IPS DF 19.7 (cell line): ENCODE measurements at places on chromosomes 1 and 21.

- DNase-seq: no peak
These were observed 98.0 kb upstream of the C1orf105 start for GRCh38 chr1:172322219-172323061.

DNA sequence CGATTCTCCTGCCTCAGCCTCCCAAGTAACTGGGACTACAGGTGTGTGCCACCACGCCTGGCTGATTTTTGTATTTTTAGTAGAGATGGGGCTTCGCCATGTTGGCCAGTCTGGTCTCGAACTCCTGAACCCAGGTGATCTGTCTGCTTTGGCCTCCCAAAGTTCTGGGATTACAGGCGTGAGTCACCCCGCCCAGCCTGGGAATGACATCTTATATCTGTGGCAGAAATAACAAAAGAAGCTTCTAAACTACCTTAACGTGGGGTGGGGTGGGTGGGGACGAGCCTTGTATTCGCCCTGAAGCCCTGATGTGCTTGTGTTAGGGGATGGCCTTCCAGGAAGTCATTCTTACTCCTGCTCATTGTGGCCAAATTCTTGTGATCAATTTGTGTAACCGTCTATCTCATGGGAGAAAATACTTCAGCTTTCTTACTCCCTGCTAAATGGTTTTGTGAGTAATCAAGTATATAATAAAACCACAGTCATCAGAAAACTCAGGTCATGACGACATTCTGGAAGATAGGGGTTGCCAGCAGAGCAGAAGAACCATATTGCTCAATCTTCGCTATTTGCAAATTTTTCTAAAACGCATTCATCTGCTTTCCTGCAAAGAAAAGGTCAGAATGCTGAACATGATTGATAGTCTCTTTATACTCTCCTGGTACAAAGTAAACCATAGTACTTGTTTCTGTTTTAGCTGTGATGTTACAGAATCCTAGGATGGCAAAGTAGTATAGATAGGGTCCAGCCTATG, 63.2 kb downstream of the DIRAS3 start:
- DNase-seq: no peak

- DNase-seq: no peak
These were observed 14.0 kb downstream of the SLC37A1 start for GRCh38 chr21:42527489-42528158.

- no peak for DNase-seq
These were observed 4.1 kb upstream of the CCDC24 start for GRCh38 chr1:43987159-43987902.

GRCh38 chr1:27391511-27392095, 819 bp upstream of the GPR3 start:
- no peak for DNase-seq

GRCh38 chr21:26715878-26716506, 129.2 kb downstream of the ADAMTS1 start:
- DNase-seq: peak; percentile 47

- no peak for DNase-seq
These were observed 322.0 kb downstream of the CAMTA1 start for GRCh38 chr1:7107109-7107830.

DNA sequence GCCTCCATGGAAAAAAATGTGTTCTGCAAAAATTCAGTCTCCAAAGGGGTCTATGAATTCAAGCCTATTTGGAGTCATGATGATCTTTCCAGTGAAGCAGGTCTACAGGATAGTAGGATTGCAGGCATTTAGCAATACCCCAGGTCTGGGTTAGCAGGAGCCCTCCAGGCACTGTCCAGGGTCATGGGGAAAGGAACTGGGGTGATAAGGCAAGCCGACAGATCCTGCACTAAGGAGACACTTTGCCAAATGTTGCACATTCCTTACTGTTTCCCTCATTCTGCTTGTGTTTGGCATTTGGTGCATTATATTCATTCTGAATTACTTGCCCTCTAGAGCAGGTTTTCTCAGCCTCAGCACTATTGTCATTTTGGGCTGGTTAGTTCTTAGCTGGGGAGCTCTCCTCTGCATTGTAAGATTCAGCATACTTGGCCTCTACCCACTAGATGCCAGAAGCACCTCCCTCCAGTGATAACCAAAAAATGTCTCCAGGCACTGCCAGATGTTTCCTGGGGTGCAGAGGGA, 333.3 kb upstream of the PLXNA2 start:
- no peak for DNase-seq

GRCh38 chr1:161193561-161194235, 5.2 kb downstream of the ADAMTS4 start:
- DNase-seq: no peak

GRCh38 chr1:18649693-18650370, 19.2 kb downstream of the PAX7 start:
- no peak for DNase-seq

DNA sequence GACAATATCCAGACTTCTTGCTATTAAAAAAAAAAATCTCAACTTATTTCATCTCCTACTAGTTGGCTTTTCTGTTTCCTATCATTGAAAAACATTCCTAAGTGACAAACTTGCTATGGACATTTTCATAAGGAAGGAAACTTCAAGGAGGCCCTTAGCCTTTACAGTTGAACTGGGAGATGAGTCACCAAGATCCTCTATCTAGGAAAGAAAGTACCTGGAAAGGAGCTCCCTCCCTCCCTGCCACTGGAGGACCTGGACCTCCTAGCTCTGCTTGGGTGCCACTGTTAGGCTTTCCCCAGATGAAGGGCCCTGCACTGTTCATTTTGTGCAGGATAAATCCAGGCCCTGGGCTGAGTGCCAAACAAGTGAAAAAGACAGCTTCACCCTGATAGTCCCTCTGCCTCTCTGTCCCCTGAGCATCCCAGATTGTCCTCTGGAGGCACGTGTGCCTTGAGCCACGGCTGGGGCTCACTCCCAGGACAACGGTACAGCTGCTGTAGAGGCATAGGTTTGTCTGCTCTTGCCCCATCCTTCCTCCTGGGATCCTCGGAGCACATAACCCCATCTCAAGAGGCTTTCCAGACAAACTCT, 40.2 kb upstream of the SOX13 start:
- DNase-seq: no peak

GRCh38 chr21:16554503-16554902, 824.7 kb downstream of the USP25 start:
- no peak for DNase-seq

- DNase-seq: no peak
These were observed 9.6 kb upstream of the RFX5 start for GRCh38 chr1:151356696-151357095.

- no peak for DNase-seq
These were observed 352 bp downstream of the MEX3A start for GRCh38 chr1:156081917-156082308.

GRCh38 chr21:39444421-39445180, 977 bp downstream of the LCA5L start:
- DNase-seq: no peak

GRCh38 chr1:160168609-160169369, 17.4 kb downstream of the ATP1A4 start:
- DNase-seq: peak; percentile 54

- no peak for DNase-seq
These were observed at the start of gene CD244 for GRCh38 chr1:160862203-160863060. CD244 (minus strand) TSS chr1:160862887; CDS start chr1:160862677, 210 bp downstream.

DNA sequence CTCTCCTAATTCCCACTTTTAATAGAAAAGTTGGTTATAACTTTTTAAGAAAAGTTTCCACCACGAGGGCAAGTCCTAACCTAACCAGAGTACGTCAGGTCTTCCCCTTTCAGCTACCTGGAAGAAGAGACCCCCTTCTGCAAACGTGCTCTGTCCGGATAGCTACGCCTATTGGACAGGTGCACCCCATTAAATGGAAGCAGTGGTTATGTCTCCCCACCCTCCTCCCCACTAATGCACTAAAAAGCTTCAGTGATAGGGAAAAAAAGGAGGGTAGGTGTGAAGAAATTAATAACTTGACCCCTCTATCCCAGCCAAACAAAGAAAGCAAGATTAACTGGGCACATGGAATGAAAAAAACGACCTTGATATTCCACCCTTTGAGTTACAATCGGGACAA, 7.7 kb downstream of the GLUL start:
- DNase-seq: no peak

- DNase-seq: no peak
These were observed 6.6 kb upstream of the PRCC start for GRCh38 chr1:156760796-156761104.

DNA sequence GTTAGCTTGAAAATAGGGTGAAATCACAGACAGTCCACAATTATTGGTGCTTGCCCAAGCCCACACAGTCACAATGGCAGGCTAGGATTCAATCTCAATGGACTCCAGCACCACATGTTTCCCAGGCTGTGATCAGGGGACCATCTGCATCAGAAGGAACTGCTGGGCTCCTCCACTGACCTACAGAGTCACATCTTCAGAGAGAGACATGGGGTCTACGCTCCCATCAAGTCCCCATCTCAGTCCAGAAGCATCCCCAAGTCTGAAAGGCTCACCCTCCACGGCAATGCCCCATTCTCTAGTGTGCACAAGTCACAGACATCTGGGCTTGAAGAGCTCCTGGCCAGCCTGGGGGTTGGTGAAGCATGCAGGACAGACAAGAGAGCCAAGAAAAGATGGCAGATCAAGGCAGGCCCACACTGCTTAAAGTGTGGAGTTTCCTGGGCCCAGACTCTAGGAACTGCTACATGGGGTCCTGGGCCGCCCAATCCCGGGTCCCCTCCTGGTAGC, 262.5 kb downstream of the NPHP4 start:
- no peak for DNase-seq

GRCh38 chr1:6496365-6496721, 4.9 kb upstream of the PLEKHG5 start:
- DNase-seq: no peak

- DNase-seq: no peak
These were observed 91.1 kb downstream of the SSBP3 start for GRCh38 chr1:54315099-54315498.

DNA sequence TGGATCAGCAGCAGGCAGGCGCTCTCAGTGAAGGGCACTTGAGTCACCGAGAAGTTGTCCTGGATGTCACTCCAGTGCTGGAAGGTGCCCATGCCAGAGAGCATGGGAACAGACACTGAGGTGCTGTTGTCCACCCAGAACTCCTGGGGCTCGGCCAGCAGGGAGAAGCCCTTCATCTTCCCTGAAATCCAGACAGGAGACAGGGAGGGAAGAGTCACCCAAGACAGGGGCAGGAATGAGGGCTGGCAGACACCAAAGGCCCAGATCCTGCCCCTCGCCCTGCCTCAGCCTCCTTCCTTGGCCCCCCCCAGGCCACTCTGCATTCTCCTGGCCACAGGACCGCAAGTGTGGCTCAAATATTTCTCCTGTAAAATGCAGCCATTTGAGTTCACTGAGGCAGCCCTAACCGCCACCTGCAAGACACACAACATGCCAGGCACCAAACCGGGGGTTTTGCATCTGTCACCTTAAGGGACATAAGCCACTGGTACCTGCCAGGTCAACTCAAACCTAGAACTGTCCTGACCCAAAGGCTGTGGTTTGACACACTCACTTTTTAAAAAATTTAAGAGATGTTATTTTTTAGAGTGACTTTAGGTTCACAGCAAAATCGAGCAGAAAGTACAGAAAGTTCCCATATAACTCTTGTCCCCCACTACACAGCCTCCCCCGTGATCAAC, 7.8 kb downstream of the AGT start:
- DNase-seq: no peak

- DNase-seq: no peak
These were observed 66.6 kb downstream of the IFI44 start for GRCh38 chr1:78716186-78716585.

DNA sequence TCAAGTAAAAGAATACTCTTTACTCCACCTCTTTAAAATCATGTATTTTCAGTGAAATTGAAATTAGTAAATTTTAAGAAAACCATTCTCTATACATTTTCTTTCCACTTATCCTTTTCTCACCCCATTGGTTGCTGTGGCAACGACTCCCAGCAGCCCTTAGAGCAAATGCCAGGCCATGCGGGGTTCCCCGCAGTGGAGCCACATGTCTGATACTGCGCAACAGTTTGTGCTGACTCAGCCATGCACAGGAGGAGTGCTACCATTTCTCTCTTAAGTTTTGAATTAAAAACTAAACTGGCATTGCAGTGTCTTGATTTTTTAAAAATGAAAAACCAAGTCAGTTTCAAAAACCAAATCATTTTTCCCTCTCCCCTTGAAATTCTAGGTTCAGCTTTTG, 214.1 kb upstream of the L1TD1 start:
- DNase-seq: peak; percentile 7

- DNase-seq: no peak
These were observed 692 bp downstream of the DPH2 start for GRCh38 chr1:43970502-43970901.

DNA sequence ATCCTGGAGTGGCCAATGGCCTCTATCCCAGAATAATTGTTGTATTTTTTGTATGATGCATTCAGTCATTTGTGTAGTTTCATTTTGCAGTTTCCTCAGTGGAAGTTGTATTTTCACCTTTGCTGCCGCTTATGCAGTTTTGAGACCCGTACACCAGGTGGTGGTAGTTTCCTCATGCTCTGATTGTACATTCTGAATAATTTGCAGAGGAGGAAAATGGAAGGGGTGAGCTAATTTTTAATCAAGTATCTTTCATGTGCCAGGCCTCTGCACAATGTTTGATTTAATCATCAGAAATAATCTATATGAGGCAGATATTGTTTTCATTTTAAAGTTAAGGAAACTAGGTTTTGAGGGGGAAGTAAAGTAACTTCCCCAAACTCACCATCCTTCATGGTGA, 29.5 kb downstream of the HLX start:
- no peak for DNase-seq

GRCh38 chr1:89616844-89617627, 15.9 kb upstream of the LRRC8C start:
- DNase-seq: no peak

DNA sequence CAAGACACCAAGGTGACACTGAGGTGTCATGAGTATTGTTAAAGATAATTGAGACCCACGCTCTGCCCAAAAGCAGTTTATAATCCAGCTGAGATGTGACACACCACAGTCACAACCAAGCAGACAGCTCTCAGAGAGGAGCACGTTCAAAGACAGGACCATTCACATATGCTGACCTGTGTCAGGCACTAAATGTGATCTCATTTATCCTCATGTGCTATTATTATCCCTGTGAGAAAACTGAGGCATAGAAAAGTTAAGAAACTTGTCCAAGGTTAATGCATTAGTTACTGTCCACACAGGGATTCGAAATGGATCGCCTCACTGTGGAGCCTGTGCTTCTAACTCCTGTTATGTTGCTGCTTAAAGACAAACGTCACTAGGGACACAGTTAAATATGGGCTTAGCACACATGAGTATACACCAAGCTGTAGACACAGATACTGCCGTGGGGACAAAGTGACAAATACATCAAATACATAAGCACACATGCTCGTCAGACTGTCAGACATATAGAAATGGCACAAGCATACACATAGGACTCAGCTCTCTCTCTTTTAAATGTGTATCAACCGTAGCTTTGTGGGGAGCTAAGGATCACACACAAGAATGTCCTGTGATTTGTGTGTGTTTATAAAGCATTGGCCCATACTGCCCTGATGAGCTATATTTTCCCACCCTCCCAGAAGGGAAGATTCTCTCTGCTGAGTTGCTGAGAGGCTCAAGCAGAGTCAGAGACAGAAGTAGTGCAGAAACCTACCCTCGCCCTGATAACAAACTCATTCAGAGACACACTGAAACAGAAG, 3.5 kb upstream of the IGSF8 start:
- no peak for DNase-seq
